ENCODE measurements at places on chromosomes 1 and 21.

DNA sequence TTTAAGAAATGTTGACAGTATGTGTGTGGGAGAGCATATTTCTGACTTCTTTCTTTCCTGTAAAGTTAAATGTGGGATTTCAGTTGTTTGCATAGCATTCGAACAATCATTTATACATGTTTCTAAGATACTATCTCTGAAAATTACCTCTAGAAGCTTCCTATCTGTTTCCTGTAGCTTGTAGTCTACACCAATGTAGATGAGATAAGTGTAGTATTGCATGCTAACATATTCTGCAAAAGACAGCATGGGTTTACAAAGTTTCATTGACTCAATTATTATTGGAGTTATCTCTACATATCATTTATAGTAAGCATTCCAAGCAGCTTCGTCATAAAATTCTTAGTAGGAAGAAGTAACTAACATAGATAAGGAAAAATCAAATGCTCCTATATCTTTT, 98.9 kb upstream of the DPYD start:
- no peak for DNase-seq

GRCh38 chr1:156677616-156678596, 699 bp upstream of the NES start:
- no peak for DNase-seq

- no peak for DNase-seq
Observed at GRCh38 chr1:223020770-223021169, 122.3 kb downstream of the TLR5 start.

- DNase-seq = no peak
Observed at GRCh38 chr1:118247593-118247992, 62.6 kb upstream of the SPAG17 start.

GRCh38 chr1:89552471-89553081, 27.9 kb downstream of the LRRC8B start:
- DNase-seq = no peak

DNA sequence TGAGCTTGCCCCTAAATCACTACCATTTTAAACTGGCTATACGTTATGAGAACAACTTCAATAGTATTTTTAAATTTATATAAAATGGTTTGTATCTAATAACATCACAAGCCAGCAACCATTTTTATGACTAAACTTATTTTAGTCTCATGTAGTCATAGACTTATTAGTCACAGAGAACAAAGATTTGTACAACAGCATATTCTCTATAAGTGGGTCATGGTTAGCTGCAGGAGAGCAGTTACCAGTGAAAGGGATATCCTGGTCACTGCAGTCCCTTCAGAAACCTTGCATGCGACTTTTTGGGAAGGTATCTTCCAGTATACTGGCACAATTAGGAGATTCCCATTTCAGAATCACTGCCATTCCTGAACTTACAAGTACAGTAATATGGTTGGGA, 90.0 kb downstream of the HFM1 start:
- DNase-seq = no peak

- no peak for DNase-seq
Observed at GRCh38 chr1:66000033-66000637, 207.4 kb downstream of the PDE4B start.

DNA sequence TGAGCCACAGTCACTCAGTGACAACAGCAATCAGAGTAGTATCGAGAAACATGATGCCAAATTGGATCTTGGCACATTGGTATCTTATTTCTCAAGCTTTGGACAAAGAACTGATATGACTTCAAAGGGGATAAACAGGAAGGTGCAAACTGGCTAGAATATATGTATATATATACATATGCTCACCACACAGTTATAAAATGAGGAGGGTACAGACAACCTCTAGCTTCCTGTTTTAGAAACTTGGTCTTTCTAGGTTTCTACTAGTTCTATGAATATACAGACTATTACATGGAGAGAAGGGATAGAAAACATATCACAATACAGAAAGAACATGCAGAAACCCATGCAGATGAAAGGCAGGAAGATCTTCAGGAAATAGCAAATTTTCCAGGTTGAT, 292.1 kb upstream of the SNX7 start:
- DNase-seq = no peak

DNA sequence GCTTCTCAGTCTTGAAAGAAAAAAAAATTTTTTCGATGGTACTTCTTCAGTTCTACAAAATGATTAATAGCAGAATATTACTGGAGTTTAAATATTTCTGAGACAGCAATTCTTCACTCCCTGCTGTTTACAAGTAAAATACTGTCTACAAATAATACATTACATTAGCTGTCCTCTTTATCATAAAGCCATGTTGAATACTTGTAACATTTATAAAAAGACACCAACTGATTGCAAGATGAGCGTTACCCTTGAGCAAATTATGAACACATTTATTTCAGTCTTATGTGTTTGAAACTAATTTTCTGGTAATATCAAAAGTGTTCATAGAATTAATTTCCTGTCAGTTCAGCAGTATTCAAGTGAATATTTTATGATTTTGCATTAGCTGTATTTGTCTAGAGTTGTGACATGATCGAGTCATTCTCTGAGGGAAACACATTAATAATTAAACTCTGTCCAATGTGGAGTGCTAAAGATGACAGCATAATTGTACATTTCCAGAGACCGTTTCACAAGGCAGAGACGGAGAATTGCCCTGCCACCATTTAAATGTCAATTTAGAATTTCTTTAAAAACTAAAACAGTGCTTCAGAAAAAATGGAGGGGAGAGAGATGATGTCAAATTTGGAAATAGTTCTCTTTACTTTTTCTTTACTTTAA, 1359.0 kb upstream of the ADGRL4 start:
- DNase-seq = no peak

DNA sequence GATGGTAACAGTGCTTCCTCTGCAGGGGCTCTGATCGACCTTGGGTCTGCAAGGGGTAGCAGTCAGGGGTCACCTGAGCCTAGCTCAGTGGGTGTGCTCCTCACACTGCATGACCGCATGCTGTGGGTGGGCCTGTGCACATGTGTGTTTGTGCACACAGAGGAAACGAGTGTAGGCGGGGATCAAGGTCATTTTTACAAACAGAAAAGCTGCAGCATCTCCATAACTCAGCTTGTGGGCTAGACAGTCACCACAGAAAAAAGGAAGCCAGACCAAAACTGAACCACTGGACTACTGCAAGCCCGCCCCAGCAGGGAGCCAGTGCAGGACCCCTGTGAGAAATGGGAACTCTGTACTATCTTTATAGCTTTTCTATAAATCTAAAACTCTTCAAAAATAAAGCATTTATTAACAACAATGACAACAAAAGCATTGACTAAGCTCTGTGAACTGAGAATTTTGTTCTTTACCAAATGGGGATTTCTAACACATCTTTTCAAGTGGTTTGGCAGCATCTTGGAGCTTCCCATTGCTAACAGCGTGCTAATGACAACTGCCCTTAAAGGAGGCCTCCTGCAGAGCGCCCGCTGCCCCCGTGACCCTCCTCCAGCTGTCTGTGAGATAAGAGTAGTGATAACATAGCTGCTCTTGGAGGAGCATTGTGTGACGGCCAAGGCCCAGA, 19.9 kb upstream of the NEK2 start:
- DNase-seq = no peak

- no peak for DNase-seq
Observed at GRCh38 chr1:101367630-101368029, 130.8 kb downstream of the S1PR1 start.

DNA sequence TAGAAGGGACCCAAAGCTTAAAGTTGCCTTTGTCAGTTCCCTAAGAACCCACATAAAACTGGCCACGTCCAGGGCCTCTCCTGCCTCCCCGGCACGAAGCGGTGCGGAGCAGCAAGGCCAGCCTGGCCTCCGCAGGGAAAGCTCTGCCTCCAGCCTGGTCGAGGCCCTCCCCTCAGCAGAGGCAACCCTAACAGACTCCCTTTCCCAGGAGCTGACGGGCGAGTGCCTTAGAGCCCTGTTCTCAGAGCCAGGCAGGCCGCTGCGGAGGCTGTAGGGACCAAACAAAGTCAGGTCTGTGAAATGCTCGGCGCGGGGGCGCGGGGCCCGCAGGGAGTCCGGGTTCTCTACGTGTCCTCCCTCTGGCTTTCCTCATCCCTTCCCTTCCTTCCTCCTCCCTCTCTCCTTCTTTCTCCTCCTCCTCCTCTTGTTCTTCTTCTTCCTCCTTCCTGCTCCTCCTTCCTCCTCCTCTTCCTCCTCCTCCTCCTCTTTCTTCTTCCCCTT, 40.7 kb downstream of the RIPK4 start:
- DNase-seq = no peak

GRCh38 chr1:209504571-209504970, 78.9 kb upstream of the CAMK1G start:
- DNase-seq = no peak

GRCh38 chr1:51328926-51329325, 1.4 kb downstream of the TTC39A start:
- DNase-seq = no peak

DNA sequence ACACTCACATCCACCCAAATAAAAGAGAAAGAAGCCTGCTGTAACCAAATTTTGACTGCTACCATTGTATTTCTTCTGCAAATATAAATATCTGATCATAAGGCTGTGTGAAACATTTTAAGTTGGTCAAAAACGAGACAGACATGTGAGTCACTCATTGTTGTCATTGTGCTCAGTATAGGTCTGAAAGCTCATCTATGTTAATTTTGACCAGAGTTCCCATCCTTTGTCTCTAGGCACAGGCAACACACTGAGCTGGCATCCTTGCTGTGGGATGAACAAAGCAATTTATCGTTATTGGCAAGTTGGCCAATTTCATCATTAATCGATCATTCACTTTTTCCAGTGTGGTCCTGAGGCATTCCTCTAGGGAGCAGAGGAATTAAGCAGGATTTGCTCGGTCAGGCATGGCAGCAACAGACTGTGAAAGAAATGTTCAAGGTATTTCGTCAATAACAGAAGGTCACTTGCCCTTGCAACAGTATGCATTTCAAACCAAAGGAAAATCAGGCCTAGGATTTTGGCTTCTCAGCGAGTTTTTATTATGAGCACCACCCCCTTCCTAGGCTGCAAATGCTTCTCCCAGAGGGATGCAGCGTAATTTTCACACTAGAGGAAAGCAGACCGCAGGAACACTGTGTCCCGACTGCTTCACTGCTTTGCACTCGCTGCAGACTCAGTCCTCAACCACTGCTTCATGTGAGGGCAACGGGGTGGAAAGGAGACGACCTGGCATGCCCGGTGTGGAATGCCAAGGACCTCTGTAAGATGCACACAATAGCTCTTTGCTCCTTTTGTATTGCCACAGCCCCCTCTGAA, 87.9 kb upstream of the SMYD2 start:
- no peak for DNase-seq

DNA sequence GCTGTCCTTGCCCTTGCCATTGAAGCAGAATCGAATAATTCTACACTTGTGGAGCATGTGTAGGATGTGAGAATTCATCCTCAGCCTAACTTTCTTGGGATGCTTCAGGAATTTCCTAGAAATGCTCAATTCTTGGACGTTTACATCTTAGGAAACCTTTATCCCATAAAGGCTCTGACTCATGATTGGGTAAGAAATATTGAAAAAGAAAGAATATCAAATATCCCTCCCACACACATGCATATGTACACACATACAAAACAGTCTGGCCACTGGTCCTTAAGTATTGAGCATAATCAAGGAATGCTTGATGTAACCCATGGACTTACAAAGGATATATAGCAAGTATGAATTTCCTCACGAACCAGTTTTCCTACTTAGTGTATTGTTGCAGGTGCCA, 83.9 kb upstream of the IPO9 start:
- no peak for DNase-seq

- DNase-seq = no peak
Observed at GRCh38 chr1:93999840-94000415, 90.7 kb upstream of the GCLM start.

- no peak for DNase-seq
Observed at GRCh38 chr1:109312246-109312645, 5.4 kb upstream of the MYBPHL start.

- peak; percentile 52 for DNase-seq
Observed at GRCh38 chr1:42765832-42766740, 742 bp downstream of the P3H1 start.

DNA sequence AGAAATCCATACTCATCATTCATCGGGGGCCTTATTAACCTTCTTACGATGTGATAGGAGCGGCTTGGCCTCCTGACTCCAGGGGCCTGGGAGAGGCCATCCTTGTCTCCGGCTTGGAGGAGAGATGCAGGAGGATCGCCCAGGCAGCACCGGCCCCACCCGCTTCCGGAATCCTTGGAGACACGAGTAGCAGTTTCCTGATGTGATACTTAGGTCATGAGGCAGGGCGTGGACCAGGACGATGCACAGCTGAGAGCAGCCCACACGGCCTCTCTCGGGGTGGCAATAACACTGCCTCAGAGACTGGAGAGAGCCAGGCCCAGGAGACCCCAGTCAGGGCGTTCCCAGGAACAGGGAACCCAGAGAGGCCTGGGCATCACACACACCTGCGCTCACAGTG, 163.6 kb upstream of the ARHGEF16 start:
- no peak for DNase-seq

DNA sequence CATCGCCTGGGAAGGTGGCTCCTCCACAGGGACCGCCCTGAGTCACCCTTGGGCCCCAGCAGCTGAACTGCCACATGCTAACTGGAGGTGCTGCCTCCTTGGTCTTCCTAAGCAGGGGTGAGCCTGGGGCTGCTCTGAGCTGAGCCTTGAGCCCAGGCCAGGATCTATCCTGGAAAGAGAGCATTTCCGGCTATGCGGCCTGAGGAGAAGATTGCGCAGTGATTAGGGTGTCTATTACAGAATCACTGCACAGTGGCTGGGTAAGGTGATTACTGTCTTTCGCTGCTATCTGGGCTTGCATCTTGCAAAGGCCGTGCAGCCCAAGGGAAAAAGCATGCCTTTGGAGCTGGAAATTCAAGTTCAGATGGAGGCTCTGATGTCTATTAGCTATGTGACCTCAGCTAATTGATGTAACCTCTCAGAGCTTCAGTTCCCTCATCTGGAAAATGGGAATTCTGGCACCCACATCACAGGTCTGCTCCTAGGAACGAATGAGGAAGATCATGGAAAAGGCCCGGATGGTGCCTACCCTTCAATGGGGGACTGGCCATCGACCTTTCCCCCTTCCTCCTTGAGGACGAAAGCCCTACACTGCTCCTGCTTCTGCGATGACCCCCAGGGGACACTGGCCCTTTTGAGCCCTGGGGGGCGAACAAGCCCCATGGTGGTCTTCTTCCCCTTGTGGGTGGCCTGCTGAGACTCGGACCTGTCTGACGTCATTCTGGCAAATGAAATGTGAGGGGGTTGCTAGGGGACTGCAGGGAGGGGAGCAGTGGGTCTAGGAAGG, 38.0 kb downstream of the GPR161 start:
- no peak for DNase-seq

DNA sequence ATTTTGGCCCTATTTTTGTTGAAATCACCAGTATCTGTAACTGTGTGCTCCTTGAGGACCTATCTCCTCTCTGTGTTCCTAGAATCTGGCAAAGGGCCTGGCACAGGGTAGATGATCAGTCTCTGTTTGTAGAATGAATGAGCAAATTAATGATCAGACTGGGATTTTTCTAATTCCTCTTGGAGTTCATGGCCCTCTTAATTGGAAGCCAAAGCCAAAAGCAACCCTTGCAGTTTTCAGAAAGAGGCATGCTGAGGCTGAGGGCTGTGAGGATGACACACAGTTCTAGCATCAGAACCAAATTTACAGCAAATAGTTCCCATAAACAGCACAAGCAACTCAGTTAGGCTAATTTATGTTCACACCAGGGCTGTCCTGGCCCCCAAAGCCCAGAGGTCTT, 111.1 kb upstream of the BEND5 start:
- no peak for DNase-seq

- DNase-seq = no peak
Observed at GRCh38 chr1:212432272-212432660, 454 bp upstream of the NENF start.

GRCh38 chr1:232943679-232944252, 6.6 kb upstream of the NTPCR start:
- no peak for DNase-seq

- DNase-seq = no peak
Observed at GRCh38 chr1:225482421-225482950, 54.6 kb upstream of the LBR start.
